Epithelial cell of alveolus of lung (primary cell): ENCODE measurements at places on chromosomes 3 and 15. TPM values are rescaled to one million over a fixed set of nuclear protein-coding genes. Genes with fewer than 3 reads are reported as not detected.

GPR176 gene
- total RNA-seq, result 47.6 and 89.3 TPM in 2 replicates

ATP8B4 gene
- total RNA-seq, result 0.39 and 2.2 TPM in 2 replicates

AGBL1 gene
- total RNA-seq, result not detected in 2 replicates

PRKCI gene
- total RNA-seq, result 34.9 and 40.6 TPM in 2 replicates

TRIM42 gene
- not detected in 2 replicates for total RNA-seq

ACTRT3 gene
- total RNA-seq, result 3.7 and 3.9 TPM in 2 replicates

HHATL gene
- not detected in 2 replicates for total RNA-seq

TYRO3 gene
- 10.1 and 12.4 TPM in 2 replicates for total RNA-seq

ARL14 gene
- total RNA-seq, result 0.13 TPM in 1 of 2 replicates, not detected in the other

NAA80 gene
- total RNA-seq, result 12.3 and 14.3 TPM in 2 replicates

ARIH1 gene
- 21.7 and 22.4 TPM in 2 replicates for total RNA-seq

IL17RB gene
- 0.16 TPM in 1 of 2 replicates, not detected in the other for total RNA-seq

LSG1 gene
- 15.6 and 23.1 TPM in 2 replicates for total RNA-seq

TNFSF10 gene
- 2.3 and 2.7 TPM in 2 replicates for total RNA-seq

SLC27A2 gene
- 0.13 and 0.24 TPM in 2 replicates for total RNA-seq

GOLGA6B gene
- not detected in 2 replicates for total RNA-seq

TTC14 gene
- 11.6 and 32.7 TPM in 2 replicates for total RNA-seq

MST1R gene
- total RNA-seq, result 0.52 and 3.1 TPM in 2 replicates

KAT2B gene
- total RNA-seq, result 6.3 and 7.2 TPM in 2 replicates

TEX55 gene
- not detected in 2 replicates for total RNA-seq

GOLGA8G gene
- not detected in 2 replicates for total RNA-seq

CSPG5 gene
- total RNA-seq, result 0.08 and 0.26 TPM in 2 replicates

TF gene
- total RNA-seq, result 0.08 and 0.13 TPM in 2 replicates

MYRIP gene
- 0.24 TPM in 1 of 2 replicates, not detected in the other for total RNA-seq
